Right cardiac atrium (tissue), 5 donors: ENCODE measurements at places on chromosomes 2 and 18. TPM values are rescaled to one million over a fixed set of nuclear protein-coding genes. Genes with fewer than 3 reads are reported as not detected.

Gene SLC9A2
- total RNA-seq: not detected

DNA sequence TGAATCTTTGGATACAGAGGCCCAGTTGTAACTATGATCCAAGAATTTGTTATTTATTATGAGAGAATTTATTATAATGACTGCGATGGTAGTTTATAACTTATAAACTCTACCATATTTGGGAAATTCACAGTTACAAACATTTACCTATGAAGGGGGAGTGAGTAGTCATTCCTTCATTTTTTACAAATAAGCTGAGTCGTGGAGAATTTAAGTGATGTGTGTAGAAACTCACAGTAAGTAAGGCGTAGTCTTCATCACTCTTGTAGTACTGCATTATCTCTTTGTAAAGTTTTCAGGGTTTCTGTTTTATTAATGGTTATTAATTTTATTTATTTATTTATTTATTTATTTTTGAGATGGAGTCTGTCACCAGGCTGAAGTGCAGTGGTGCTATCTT lies 13.5 kb downstream of the CREB1 start:
- no peak for DNase-seq

- DNase-seq: peak; percentile 83
These were observed 22.9 kb downstream of the SH3BP4 start for GRCh38 chr2:234974501-234975385.

Gene IL1F10
- total RNA-seq: not detected

DNA sequence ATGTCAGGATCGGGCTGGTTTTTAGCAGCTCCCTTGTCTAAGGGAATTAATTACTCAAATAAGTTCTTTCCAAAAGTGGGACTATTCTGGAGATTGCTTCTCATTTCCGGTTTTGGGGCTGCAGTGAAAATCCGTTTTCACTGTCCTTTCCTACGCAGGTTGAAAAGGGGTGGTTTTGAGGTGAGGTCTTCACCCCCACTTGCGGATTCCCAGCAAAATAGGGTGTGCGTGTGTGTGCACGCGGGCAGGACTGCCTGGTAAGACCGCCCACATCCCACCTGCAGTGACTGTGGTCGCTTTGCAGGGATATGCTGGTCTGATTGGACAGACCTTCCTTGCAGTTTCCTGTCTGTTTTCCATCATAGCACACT lies 472 bp upstream of the PLEKHM3 start:
- no peak for DNase-seq
